ENCODE measurements at places on chromosomes 3 and 15.

GRCh38 chr3:153783106-153783505 is 338.1 kb upstream of the ARHGEF26 start:
- DNase-seq: no peak

DNA sequence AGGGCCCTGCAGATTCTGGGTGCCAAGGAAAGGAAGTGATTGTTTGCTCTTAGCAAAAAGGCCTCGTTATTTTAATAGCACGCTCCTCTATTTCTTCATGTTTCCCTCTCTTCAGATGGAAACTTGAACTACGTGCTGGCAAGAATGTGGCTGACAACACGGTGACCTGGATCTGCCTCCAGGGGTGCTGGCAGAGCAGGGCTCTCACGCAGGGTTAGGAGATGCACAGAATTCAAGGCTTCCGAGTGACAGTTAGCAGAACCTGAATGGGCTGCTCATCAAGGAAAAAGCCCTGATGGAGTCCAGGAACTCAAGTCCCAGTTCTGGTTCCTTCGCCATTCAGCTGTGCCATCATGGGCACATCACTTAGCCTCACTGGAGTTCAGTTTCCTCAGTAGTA is 22.7 kb downstream of the CYP19A1 start:
- no peak for DNase-seq

GRCh38 chr3:188635258-188636042 is 481.5 kb downstream of the LPP start:
- DNase-seq: no peak

GRCh38 chr3:182116386-182116785 is 404.7 kb downstream of the SOX2 start:
- no peak for DNase-seq

Data from NCI-H446 (cell line).